HFF-Myc (cell line): ENCODE measurements at places on chromosomes 3 and 15.

GRCh38 chr15:33032053-33032452 lies 162.5 kb downstream of the FMN1 start:
- no peak for DNase-seq

GRCh38 chr15:81080996-81081395 lies 53.1 kb upstream of the CFAP161 start:
- no peak for DNase-seq

DNA sequence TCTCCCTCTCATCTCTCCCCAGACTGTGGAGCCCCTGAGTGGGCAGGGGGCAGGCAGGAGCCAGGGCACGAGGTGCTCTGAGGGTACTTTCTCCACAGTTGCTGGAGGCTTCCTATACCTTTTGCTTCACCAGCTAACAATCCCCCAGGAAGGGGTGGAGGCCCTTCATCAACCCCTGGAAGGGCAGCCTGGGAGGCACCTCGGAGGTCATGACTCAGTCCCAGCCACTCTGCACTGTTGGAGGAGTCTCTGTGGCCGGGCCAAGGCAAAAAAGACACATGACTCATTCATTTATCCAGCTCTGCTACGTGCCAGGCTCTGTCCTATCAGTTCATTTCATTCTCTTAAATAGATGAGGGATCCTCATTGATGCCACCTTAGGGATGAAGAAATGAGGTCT lies 15.6 kb upstream of the KY start:
- no peak for DNase-seq

DNA sequence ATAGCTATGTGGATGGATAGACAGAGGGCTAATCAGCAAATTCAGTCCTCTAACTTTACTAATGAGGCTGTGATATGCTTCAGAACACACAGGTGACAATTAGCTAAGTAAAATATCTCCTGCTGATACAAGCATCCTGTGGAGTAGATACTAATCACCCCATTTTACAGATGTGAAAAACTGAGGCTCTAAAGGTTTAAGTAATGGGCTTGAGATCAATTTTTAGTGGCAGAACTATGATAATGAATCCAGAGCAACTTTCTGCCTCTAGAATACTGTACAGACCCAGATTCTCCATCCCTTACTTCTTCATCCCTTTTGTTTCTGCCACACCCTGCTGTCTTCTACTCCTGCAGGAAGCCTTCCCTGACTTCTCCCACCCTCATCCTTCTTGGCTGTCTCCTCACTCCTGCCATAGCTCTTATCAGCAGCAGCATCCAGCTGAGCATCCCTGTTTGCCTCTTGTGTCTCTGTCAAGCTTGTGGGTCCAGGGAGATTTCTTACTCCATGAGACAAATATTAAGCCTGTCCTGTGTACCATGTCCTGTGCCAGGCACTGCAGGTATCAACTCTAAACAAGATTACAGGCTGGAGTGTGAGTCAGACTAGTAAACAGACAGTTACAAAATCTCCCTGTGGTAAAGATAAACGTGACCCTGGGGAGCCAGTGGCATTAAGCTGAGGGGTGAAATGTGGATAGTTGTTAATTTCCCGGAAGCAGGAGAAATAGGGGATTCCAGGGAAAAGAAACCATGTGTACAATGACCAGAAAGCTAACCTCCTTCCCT lies 39.2 kb downstream of the SLC6A11 start:
- DNase-seq = no peak

- DNase-seq = no peak
These were observed 84.1 kb downstream of the TBC1D2B start for GRCh38 chr15:77993374-77993911.

- DNase-seq = no peak
These were observed 2.0 kb upstream of the TMED3 start for GRCh38 chr15:79308874-79309273.

- peak; percentile 67 for DNase-seq
These were observed 237.8 kb upstream of the UBE2E1 start for GRCh38 chr3:23567917-23568316.

DNA sequence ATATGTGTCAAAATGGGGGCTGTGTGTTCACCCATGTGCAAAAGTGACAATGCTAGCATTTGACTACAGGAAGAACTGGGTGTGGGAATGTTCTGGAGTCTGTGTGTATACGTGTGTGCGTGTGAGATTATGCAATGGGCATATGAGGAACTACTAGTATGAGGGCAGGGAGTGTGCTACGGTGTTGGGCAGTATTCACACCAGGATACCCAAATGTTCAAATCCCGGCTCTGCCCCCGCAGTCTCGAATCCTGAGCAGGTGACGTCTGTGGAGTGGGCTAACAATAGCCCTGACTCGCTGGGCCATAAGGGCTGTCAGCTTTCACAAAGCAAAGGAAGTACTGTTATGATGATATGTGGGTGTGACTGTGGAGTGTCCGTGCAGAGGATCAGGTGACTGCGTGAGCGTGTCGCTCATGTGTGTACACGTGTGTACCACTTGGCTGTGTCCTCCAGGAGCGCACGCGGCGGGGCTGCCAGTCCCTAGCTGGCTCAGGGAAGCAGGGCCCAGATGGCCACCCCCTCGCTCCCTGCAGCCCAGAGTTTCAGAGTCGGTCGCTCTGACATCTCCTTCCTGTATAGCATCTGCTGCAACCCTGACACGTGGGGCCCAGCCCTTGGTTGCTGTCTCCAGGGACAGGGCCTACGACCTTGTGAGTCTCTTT lies 27.2 kb downstream of the IQSEC1 start:
- DNase-seq = no peak

- DNase-seq = peak; percentile 24
These were observed 91.7 kb downstream of the CEMIP start for GRCh38 chr15:80870893-80871292.

GRCh38 chr15:90558171-90558573 lies 28.4 kb downstream of the CRTC3 start:
- no peak for DNase-seq

DNA sequence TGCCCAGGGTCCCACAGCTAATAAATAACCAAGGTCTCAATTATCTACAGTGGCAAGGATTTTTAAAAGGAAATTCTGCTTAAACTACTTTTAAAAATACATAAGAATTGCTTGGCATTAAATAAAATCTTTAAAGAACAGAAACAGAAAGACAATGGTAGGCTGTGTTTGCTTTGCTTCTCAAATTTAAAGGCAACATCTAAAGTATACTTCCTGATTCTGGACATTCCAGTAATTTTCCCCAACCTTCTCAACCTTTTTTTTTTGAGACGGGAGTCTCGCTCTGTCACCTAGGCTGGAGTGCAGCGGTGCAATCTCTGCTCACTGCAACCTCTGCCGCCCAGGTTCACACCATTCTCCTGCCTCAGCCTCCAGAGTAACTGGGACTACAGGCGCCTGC lies 5.3 kb downstream of the VPS13C start:
- no peak for DNase-seq

DNA sequence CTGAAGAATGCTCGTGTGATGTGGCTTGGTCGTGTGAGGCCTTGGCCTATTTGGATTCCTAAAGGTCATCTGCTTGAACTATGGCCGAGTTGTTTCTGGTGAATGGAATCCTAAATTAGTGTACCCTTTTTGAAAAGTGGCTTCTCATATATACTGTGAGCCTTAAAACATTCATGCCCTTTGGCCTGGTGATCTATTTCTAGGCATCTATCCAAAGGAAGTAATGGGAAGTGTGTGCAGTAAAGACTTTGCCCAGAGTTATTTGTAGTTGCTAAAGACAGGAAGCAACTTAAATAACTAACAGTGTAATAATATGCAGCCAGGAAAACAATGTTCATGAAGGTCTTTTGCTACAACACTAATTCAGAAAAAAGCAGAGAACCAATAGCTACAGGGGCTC lies 3.0 kb downstream of the DGKG start:
- DNase-seq = no peak

- peak; percentile 6 for DNase-seq
These were observed 127.0 kb downstream of the TFDP2 start for GRCh38 chr3:142022381-142022780.
